HCT116 (cell line): ENCODE measurements at places on chromosomes 4 and X. TPM values are rescaled to one million over a fixed set of nuclear protein-coding genes. Genes with fewer than 3 reads are reported as not detected.

The PPP4R3C gene
- not detected for total RNA-seq

The GATA1 gene
- 0.34 TPM for total RNA-seq

The MAP3K15 gene
- 1.3 TPM for total RNA-seq

The PAGE4 gene
- not detected for total RNA-seq

The CCDC120 gene
- total RNA-seq: 13.5 TPM

The IL13RA1 gene
- 28.2 TPM for total RNA-seq

The ARMCX6 gene
- 32.2 TPM for total RNA-seq

The SLC9B1 gene
- total RNA-seq: 0.74 TPM

- H3K36me3 ChIP-seq: no peaks in the 10 kb centered on the region
- no peaks in the 10 kb centered on the region for H3K27me3 ChIP-seq
- H3K4me3 ChIP-seq: no peak overlapping the region
- no peaks in the 10 kb centered on the region for H3K4me1 ChIP-seq
These were observed 18.8 kb upstream of the COL25A1 start for GRCh38 chr4:109321232-109321631.

DNA sequence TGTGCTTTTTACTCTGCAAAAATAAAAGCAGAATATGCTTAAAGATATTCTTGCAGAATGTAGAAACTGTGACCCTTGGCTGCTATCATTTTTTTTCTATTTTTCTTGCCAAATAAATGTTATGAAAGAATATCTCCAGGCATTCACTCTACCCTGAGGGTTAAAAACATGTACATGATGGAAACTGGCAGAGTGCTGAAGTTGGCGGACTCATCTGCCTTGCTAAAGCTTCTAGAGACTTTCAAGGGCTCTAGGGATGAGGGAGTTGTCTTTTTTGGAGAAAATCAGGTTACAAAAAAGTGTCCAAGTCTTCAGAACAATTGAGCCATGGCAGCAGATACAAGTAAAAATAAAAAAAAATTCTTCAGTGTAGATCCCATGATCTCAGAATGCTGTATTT, 40.5 kb upstream of the NRK start:
- no peak overlapping the region for H3K4me3 ChIP-seq
- H3K27ac ChIP-seq: no peak overlapping the region
- no peaks in the 10 kb centered on the region for H3K27me3 ChIP-seq
- no peak for DNase-seq
- H3K4me1 ChIP-seq: no peaks in the 10 kb centered on the region

GRCh38 chr4:990746-991367, 2.3 kb downstream of the SLC26A1 start:
- no peak for DNase-seq
- H3K27me3 ChIP-seq: no peaks in the 10 kb centered on the region
- H3K4me1 ChIP-seq: peaks cover 17% of the 10 kb centered on the region

- no peak overlapping the region for H3K4me3 ChIP-seq
- no peaks in the 10 kb centered on the region for H3K27me3 ChIP-seq
- no peak overlapping the region for H3K27ac ChIP-seq
- no peak for DNase-seq
These were observed 195.3 kb downstream of the CAMK2D start for GRCh38 chr4:113566015-113566795.

GRCh38 chr4:25821899-25822298, 40.9 kb downstream of the SEL1L3 start:
- H3K4me3 ChIP-seq: no peak overlapping the region
- H3K36me3 ChIP-seq: peaks cover 16% of the 10 kb centered on the region
- no peak for DNase-seq
- no peaks in the 10 kb centered on the region for H3K27me3 ChIP-seq
- H3K27ac ChIP-seq: no peak overlapping the region

- no peak overlapping the region for H3K27ac ChIP-seq
- H3K27me3 ChIP-seq: no peaks in the 10 kb centered on the region
- H3K4me3 ChIP-seq: no peak overlapping the region
These were observed 85.1 kb downstream of the PDGFC start for GRCh38 chr4:156886481-156886880.

GRCh38 chr4:153064571-153064970, 128.4 kb downstream of the FHDC1 start:
- no peaks in the 10 kb centered on the region for H3K4me1 ChIP-seq
- DNase-seq: no peak
- H3K4me3 ChIP-seq: no peak overlapping the region
- no peaks in the 10 kb centered on the region for H3K36me3 ChIP-seq
- H3K27me3 ChIP-seq: no peaks in the 10 kb centered on the region

DNA sequence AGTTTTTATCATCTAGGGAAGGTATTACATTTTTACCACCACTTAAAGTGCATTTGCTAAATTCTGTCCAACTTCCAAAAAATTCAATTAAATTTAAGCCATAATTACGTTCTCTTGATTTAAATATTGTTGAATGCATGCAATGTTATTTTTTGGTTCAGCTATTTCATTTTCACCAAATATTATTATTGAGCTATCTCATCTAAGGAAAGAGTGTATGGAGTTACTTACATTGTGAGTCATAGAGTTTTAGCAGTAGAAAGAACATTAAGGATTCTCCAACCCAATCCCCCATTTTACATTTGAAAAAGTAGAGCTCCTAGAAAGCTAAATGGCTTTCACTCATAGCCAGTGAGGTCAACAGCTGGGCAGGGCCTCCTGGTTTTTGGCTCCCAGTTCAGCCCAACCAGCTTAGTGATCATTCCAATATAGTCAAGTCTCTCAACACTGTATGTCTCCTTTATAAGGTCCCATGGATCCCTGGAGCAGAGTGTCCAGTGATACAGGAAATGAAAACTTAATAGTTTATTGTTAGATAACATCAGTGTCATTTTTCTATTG, 60.5 kb downstream of the NDNF start:
- H3K36me3 ChIP-seq: no peaks in the 10 kb centered on the region
- H3K27me3 ChIP-seq: no peaks in the 10 kb centered on the region
- H3K4me3 ChIP-seq: no peak overlapping the region
- no peak overlapping the region for H3K27ac ChIP-seq

- DNase-seq: no peak
- H3K36me3 ChIP-seq: no peaks in the 10 kb centered on the region
- no peaks in the 10 kb centered on the region for H3K27me3 ChIP-seq
- peak overlapping the region; percentile 80; the same call in 1 of the 2 replicates for H3K27ac ChIP-seq
These were observed 1.9 kb downstream of the RAB9A start for GRCh38 chrX:13690836-13691235.

DNA sequence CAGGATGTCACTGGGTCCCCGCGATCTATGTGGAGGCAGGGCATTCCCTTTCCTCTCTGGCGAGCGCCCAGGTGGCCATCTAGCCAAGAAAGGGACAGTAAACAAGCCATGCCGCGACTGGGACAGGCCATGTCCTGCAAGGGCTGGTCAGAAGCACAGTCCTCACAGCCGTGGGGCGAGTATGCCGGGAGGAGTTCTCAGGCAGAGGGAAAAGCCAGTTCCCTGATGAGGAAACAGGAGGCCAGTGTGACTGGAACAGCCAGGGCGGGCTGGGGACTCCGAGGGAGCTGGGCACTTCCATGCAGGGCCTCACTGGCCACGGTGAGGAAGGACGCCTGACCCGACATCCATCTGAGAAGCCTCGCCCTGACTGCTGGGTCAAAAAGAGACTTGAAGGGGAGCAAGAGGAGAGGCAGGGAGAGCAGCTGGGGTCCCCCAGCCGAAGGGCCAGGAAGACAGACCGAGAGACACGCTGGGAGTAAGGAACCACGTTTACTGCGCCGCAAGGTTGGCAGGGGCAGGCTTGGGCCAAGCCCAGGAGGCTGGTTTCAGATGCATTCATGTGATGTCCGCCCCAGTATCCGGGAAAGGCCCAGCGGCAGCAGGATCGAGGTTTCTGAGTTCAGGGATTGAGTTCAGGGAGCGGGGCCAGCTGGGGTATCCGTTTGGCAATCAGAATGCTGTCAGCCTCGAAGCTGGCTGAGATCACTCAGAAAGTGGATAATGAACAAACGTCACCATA, 15.0 kb downstream of the CFAP99 start:
- H3K27ac ChIP-seq: no peak overlapping the region
- H3K36me3 ChIP-seq: no peaks in the 10 kb centered on the region
- H3K4me1 ChIP-seq: peaks cover 10% of the 10 kb centered on the region
- H3K27me3 ChIP-seq: no peaks in the 10 kb centered on the region

DNA sequence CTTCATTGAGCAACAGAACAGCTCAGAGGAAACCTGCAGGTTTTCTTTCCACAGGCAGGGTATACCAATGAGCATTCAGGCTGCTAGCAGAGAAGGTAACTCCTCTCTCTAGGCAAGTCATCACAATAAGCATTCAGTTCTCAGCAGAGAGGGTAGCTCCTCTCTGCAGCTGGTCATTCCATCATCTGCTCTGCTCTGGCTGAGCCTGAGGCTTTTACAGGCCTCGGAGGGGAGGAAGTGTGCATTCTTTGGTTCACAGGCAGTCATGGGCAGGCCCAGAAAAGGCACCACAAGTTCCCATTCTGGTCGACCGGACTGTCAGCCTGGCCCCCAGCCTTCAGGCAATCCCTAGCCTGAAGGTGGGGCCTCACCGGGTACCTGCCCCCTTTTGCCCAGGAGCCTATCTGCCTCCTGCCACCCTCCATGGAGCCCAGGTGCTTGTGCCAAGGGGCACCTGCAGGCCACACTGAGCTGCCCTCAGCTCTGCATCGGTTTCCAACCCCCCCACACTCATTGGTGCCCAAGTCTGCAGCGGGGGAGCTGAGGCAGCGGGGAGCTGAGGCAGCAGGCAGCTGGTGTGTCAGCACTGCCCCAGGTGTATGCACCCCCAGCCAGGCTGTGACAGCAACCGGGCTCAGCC, 83.1 kb downstream of the PRDM5 start:
- no peak for DNase-seq
- H3K27me3 ChIP-seq: no peaks in the 10 kb centered on the region

GRCh38 chr4:139901531-139902320, 236.1 kb downstream of the MGST2 start:
- H3K36me3 ChIP-seq: no peaks in the 10 kb centered on the region
- H3K27me3 ChIP-seq: no peaks in the 10 kb centered on the region

- DNase-seq: no peak
- H3K27me3 ChIP-seq: no peaks in the 10 kb centered on the region
- H3K36me3 ChIP-seq: no peaks in the 10 kb centered on the region
- no peak overlapping the region for H3K4me3 ChIP-seq
- H3K4me1 ChIP-seq: no peaks in the 10 kb centered on the region
These were observed 114.2 kb downstream of the PPARGC1A start for GRCh38 chr4:23775694-23776093.

- no peaks in the 10 kb centered on the region for H3K4me1 ChIP-seq
- DNase-seq: no peak
- no peaks in the 10 kb centered on the region for H3K27me3 ChIP-seq
- no peaks in the 10 kb centered on the region for H3K36me3 ChIP-seq
- no peak overlapping the region for H3K4me3 ChIP-seq
These were observed 586.1 kb upstream of the PITX2 start for GRCh38 chr4:111208970-111209369.

GRCh38 chrX:97847885-97848679, 964.4 kb downstream of the RPA4 start:
- H3K36me3 ChIP-seq: no peaks in the 10 kb centered on the region
- no peak for DNase-seq
- H3K27ac ChIP-seq: no peak overlapping the region
- H3K4me1 ChIP-seq: no peaks in the 10 kb centered on the region
- H3K4me3 ChIP-seq: no peak overlapping the region

DNA sequence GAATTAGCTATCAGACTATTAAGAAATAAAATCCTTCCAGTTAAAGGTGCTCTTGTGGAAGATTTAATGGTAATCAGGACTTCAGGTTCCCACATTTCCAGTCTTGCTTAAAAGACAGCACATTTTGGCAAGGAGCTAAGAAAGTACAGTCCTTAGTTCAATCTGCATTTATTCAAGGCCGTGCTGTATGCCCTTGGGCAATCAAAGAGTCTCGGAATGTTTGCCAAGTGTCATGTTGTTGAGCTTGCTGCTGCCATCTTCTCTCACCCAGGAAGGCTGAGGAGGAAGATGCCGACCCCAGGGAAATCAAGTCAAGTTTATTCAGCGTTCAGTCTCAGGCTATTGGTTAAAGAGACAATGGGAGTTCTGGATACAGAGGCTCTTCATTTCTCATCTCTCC, 388.1 kb upstream of the IGFBP7 start:
- H3K27ac ChIP-seq: no peak overlapping the region
- no peaks in the 10 kb centered on the region for H3K36me3 ChIP-seq
- no peak for DNase-seq

GRCh38 chrX:49999087-49999486, 76.7 kb downstream of the CLCN5 start:
- no peak for DNase-seq
- no peak overlapping the region for H3K4me3 ChIP-seq
- H3K27me3 ChIP-seq: no peaks in the 10 kb centered on the region
- peaks cover 6% of the 10 kb centered on the region; the same call in 1 of the 2 replicates for H3K4me1 ChIP-seq
- no peaks in the 10 kb centered on the region for H3K36me3 ChIP-seq
- H3K27ac ChIP-seq: no peak overlapping the region

DNA sequence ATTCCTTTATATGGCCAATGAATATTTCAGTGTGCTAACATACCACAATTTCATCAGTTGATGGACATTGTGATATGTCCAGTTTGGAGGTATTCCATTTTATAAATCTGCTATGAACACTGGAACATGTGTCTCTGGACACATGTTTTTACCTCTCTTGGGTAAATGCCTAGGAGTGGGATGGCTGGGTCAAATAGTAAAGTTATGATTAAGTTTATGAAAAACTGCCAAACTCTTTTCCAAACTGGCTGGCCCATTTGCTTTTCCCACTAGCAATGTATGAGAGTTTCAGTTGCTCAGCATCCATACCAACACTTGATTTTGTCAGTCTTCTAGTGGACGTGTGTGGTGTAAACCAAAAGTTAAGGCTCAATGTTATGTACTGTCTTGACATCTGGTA, 40.5 kb downstream of the CEP44 start:
- H3K36me3 ChIP-seq: no peaks in the 10 kb centered on the region
- no peak overlapping the region for H3K27ac ChIP-seq
- no peak for DNase-seq
- H3K4me3 ChIP-seq: no peak overlapping the region
- H3K27me3 ChIP-seq: no peaks in the 10 kb centered on the region

DNA sequence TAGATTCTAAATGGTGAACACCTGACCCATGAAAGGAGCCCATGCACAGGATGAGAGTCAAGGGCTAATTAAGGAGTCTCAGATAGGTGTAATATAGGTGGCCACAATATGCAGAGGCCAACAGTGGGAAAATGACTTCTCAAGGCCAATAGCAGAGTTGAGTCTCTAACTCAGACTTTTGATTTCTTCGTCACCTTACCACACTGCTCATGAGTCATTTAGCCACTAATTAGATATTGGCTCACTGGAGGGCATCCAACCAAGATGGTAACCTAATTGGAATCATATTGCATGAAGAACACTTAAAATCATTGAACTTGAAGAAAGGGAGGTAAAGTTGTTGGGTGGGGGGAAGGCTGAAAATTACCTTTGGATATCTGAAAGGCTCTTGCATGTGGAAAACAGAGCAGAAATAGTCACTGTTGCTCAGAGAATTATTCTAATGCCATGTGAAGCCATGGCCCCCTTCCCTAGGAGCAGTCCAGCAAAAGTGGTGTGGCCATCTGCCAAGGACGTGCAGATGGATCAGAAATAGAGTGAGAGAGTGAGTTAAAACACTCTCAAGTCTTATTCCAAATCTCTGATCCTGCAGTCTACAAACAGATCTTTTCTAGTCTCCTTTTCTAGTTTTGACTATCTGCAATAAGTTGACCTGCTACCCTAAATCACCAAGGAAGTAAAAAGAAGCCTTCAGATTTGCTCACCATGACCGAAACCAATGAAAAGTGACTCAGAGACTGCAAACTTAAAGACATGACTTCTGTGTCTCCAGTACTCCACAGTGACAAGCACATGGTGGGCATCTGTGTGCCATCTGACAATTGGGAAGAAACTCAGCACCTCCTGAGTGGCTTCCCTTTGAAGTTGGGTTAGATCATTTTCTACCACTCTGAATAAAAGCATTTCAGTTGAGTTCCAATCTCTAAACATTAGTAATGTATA, 93.9 kb upstream of the C1QTNF7 start:
- H3K4me3 ChIP-seq: no peak overlapping the region
- DNase-seq: no peak
- peaks cover 6% of the 10 kb centered on the region; the same call in 1 of the 2 replicates for H3K4me1 ChIP-seq
- H3K27me3 ChIP-seq: peaks cover 7% of the 10 kb centered on the region; the same call in 1 of the 2 replicates
- H3K36me3 ChIP-seq: no peaks in the 10 kb centered on the region
